NCI-H1105 treated with DMSO at 0.1 percent for 48 hours (cell line): ENCODE measurements at places on chromosomes 12 and 14.

DNA sequence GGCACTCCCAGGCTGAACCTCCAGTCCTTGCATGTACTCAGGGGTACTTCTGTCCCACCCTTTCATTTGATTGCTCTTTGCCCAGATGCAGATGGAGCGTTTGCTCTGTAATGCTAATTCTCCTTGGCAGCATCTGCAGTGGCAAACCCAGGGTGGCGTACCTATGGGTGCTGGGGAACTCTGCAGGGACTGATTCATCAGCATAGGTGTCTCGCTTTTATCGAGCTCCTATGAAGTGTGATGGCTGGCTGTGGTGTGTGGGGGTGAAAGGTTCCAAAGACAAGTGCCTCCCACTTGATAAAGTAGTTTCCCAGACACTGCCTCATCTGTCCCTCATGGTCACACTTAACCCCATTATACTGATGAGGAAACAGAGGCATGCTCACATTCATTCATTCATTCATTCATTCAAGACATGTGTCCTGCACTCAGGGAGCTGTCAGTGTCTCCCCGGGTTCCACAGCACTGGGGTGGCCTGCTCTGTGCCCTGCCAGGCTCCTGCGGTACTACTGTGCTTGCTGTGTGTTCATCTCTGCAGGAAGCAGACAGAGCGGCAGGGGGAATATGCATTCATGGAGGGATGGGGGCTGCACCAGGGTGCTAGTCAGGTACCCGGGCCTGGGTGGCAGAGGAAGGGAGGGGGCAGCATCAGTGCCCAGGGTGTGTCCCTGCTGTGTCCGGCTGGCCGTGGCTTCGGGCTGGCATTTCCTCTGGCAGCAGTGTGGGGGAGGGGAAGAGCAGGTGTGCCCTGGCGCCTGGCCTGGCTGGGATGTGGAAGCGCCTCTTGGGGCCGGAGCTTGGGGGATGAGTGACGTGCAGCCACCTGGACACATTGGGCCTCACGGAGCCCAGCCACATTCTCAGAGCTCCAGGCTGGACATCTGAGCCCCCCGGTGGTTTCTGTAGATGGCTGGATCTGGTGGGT is 110.9 kb downstream of the TSPAN9 start:
- DNase-seq, result no peak

GRCh38 chr14:72892103-72892878 is 1.6 kb downstream of the DPF3 start:
- DNase-seq, result peak; percentile 23

DNA sequence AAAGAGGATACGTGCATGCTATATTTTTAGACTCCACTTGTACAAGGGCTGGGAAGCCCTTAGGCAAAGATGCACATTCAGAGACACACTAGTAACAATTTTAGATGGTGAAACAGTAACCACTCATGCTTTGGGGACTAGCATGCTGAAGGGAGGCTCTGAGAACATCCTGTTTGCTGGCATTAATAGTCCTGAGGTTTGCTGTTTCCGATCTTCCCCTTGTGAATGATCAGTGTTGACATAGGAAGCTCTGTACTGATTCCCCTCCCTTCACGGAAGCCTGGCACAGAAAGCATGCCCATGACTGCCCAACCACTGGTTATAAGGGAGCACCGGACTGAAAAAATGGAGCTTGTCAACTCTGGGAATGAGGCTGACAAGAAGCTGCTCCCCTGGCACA is 164.6 kb downstream of the GCH1 start:
- DNase-seq, result no peak

GRCh38 chr14:23557521-23557920 is 1.4 kb downstream of the THTPA start:
- no peak for DNase-seq

DNA sequence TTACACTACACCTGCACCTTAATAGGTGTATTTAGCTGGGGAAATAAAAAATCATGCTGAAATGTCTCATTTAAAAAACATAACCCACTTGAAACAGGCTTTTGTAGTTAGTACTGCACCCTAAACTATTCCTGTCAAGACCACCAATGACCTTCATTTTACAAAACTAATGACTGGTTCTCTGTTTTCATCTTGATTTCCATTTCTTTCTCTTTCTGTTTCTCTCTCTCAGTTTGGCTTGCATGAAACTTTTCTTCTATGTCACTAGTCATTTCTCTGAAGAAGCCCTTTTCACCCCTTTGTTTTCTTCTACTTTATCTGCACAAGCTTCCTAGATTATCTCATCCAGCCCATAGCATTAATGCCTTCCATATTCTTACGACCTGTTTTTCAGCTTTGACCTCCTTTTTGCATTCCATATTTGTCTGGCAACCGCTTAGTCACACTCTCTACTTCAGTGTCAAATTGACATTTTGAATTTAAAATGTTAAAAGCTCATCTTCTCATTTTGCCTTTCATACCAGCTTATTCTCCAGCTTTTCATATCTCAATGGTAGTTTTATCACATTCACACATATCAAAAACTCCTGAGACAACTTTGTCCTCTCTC is 32.7 kb upstream of the KLRF1 start:
- DNase-seq, result peak; percentile 22

DNA sequence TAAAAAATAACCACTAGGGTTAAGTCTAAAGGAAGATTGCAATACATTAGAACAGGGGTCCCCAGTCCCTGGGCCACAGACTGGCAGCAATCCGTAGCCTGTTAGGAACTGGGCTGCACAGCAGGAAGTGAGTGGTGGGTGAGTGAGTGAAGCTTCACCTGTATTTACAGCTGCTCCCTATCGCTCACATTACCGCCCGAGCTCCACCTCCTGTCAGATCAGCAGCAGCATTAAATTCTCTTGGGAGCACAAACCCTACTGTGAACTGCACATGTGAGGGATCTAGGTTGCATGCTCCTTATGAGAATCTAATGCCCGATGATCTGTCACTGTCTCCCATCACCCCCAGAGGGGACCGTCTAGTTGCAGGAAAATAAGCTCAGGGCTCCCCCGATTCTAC is 15.5 kb downstream of the ADGRD1 start:
- DNase-seq, result no peak

GRCh38 chr12:39846971-39847650 is 227.5 kb upstream of the ABCD2 start:
- no peak for DNase-seq

DNA sequence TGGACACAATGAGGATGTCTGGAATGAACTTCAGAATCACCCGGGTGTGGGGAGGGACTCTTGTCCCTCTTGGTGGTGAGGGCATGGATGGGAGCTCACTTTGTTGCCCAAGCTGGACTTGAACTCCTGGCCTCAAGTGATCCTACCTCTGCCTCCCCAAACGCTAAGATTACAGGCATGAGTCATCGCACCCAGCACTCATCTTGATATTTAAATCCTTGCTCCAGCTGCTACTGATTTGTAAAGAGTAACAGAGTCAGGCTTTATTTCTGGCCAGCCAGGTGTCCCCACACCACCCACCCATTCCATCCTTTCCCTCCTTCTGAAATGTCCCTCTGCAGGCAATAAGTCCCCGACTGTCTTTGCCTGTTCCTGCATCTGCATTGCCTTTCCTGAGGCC is 4.9 kb downstream of the DDX54 start:
- no peak for DNase-seq

- no peak for DNase-seq
Measured at GRCh38 chr12:105262461-105263184, 26.6 kb upstream of the APPL2 start.

- DNase-seq, result no peak
Measured at GRCh38 chr12:80681786-80682185, 25.6 kb upstream of the MYF6 start.

GRCh38 chr14:70585231-70585630 is 15.2 kb downstream of the MED6 start:
- DNase-seq, result peak; percentile 23

DNA sequence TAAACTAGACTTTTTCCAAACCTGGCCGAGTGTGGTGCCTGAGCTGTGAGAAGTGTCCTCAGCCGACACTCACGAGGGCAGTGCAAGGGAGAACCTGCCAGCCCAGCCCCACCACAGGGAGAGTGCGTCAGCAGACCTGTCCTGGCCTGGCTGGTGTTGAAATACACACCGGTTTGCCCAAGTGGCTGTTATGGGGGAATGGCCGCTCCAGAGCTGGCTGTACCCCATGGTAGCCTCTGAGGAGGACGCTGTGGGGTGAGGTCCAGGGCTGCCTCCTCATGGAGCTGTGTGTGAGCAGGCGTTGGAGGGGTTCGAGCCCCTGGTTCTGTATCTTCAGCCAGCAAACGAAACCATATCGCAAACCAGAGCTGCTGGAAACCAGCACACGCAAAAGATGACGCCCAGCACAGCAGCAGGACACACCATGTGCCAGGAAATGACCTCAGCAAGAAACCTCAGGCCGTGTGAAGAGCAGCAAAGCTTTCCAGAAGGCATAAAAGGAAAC is 9.4 kb downstream of the ANKRD9 start:
- DNase-seq, result no peak

- DNase-seq, result no peak
Measured at GRCh38 chr12:43638806-43639205, 86.8 kb upstream of the ADAMTS20 start.

- no peak for DNase-seq
Measured at GRCh38 chr14:32692441-32692840, 246.2 kb upstream of the NPAS3 start.

GRCh38 chr12:33708935-33709334 is 269.3 kb upstream of the SYT10 start:
- no peak for DNase-seq

DNA sequence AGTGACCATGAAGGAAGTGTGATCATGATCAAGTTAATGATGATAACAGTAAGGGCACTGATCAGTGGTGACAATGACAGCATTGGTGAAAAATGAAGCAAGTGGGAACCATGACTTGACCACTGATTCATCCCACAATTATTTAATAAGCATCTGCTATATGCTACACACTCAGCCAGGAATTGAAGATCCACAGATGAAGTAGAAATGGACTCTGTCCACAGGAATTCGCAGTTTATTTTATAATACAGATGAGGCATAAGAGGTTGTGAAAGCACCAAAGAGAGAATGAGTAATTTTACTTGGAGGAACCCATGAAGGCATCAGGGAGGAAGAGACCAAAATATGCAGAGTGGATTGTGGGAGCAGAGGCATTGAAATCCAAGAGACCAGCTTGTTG is 33.8 kb upstream of the SMUG1 start:
- DNase-seq, result no peak

DNA sequence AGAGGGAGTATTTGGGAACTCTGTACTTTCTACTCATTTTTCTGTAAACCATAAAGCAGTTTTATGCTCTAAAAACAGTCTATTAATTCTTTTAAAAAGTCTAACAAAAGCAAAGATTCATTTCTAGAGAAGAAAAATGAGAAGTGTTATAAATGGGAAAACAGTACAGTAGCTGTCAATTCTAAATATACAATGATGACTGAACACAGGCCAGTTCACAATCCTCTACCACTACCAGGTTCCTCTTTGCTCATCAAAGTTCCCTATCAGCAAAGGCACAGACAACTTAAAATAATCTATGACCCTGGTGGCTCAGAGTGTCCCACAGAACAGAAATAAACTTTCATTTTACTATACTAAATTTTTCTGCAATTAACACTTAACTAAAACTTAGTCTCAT is 12.5 kb downstream of the NAA25 start:
- no peak for DNase-seq

DNA sequence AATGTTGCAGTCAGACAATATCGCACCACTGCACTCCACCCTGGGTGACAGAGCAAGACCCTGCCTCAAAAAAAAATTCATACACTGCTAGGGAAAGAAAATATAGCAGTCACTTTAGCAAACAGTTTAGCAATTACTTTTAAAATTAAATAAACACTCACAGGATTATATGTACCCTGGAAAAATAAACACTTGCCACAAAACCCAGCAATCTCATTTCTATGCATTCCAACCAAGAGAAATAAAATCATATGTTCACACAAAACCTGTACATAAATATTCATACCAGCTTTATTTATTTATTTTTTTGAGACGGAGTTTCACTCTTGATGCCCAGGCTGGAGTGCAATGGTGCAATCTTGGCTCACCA is 20.2 kb downstream of the ATXN2 start:
- no peak for DNase-seq

DNA sequence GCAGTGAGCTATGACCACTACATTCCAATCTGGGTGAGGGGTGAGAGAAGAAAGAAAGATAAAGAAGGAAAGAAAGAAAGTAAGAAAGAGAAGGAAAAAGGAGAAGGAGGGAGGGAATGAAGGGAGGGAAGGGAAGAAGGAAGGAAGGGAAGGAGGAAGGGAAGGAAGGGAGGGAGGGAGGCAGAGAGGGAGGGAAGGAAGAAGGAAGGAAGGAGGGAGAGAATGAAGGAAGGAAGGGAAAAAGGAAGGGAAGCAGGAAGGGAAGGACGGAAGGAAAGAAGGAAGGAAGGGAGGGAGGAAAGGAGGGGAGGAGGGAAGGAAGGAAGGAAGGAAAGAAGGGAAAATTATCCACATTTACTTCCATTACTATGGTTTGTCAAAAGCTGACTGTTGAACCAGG is 39.4 kb upstream of the HOXC13 start:
- DNase-seq, result no peak

- DNase-seq, result no peak
Measured at GRCh38 chr14:95222151-95222631, 64.9 kb upstream of the DICER1 start.

DNA sequence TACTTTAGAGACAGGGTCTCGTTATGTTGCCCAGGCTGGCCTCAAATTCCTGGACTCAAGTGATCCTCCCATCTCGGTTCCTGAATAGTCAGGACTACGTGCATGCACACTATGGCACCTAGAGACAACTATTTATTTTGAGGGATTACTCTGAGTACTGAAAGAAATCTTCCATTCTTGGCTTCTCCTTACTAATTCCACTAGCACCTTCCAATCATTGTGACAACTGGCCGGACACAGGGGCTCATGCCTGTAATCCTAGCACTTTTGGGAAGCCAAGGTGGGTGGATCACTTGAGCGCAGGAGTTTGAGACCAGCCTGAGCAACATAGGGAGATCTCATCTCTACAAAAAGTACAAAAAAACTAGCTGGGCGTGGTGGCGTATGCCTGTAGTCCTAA is 42.1 kb upstream of the MTERF2 start:
- no peak for DNase-seq

- no peak for DNase-seq
Measured at GRCh38 chr12:32921397-32921796, 24.8 kb upstream of the PKP2 start.

GRCh38 chr12:42804928-42805327 is 215.4 kb upstream of the PRICKLE1 start:
- DNase-seq, result no peak

- DNase-seq, result peak; percentile 19
Measured at GRCh38 chr12:25644979-25645378, 91.9 kb upstream of the LMNTD1 start.

- peak; percentile 19 for DNase-seq
Measured at GRCh38 chr12:14417715-14418114, 52.2 kb downstream of the ATF7IP start.

- DNase-seq, result no peak
Measured at GRCh38 chr14:71651228-71651627, 281.0 kb upstream of the RGS6 start.

- no peak for DNase-seq
Measured at GRCh38 chr12:65695113-65695865, 129.0 kb upstream of the HMGA2 start.

GRCh38 chr14:50766338-50766886 is 64.5 kb downstream of the NIN start:
- no peak for DNase-seq

- DNase-seq, result no peak
Measured at GRCh38 chr14:76975051-76975450, 53.5 kb downstream of the IRF2BPL start.

GRCh38 chr12:116046039-116046438 is 231.5 kb downstream of the MED13L start:
- DNase-seq, result no peak
